ENCODE measurements at places on chromosomes 5 and 9.

- DNase-seq: no peak
These were observed 868.0 kb upstream of the CTNND2 start for GRCh38 chr5:12772276-12772675.

GRCh38 chr5:41370482-41370881 lies 139.9 kb downstream of the PLCXD3 start:
- no peak for DNase-seq

GRCh38 chr5:148403344-148403743 lies 19.6 kb downstream of the FBXO38 start:
- no peak for DNase-seq

GRCh38 chr9:33798545-33798944 lies 3.2 kb downstream of the PRSS3 start:
- no peak for DNase-seq

DNA sequence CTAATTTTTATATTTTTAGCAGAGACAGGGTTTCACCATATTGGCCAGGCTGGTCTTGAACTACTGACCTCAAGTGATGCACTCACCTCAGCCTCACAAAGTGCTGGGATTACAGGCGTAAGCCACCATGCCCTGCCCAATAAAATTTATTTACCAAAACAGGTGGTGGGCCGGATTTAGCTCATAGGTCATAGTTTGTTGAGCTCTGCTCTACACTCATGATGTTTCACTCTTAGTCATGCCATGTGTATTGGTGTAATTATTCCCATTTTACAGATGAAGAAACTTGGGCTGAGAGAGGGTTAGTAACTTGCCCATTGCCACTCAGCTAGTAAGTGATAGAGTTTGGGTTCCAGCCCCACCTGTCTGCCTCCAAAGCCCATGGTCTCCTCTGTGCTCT lies 93.1 kb upstream of the WWC1 start:
- no peak for DNase-seq

GRCh38 chr5:60719329-60719728 lies 19.4 kb upstream of the DEPDC1B start:
- no peak for DNase-seq

DNA sequence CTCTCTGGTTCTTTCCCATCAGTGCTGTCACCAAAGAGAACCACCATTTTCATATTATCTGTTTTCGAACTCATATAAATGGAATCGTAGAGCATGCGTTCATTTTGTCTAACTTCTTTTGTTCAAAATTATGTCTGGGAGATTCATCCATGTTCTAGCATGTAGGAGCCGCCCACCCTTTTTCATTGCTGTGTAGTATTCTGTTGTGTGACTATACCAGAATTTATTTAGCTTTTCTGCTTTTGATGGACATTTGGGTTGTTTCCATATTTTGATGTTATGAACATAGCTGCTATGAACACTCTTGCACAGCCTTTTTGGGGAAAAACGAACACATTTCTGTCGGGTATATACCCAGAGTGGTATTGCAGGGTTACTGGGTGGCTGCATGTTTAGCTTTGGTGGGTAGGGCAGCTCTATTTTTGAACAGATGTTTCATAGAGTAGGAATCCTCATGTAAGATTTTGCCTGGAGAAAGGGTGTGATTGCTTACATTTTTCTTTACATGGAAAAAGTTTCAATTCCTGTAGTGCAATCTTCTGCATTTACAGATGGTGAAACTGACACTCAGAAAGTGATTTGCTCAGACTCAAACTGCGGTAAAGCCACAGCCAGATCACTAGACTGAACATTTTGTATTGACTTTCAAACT lies 100.2 kb upstream of the IL12B start:
- no peak for DNase-seq
